ENCODE measurements at places on chromosomes 1 and 21.

DNA sequence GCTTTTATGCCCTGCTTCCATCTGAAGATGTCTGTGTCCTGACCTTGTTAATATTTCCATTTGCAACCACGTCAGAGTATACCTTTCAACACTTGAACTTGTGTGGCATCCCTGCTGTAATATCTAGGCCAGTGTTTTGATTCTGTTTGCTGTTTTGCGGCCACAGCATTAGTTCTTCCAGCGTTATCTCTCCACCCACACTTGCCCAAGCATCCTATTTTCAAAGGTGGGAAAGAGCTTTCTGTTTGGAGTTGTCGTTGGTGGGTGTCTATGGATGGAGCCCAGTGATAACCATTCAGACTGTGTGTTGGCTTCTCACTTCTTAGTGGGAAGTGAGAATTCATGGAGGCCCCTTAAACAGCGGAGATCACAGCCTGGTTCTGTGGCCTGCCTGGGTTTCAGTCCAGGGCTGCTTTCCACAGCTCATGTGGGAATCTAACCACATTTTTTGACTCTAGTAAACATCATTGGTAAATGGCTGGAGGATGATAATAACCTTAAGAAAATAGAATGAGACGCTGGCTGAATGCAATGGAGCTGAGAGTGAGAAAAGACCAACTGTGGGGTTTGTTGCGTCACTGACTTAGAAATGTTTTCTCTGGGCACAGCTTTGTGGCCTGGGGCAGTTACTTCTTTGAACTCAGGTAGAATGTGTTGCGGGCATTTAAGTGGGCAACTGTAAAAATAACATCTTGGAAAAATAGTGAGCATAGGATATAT, 7.6 kb downstream of the TENT5C start:
- DNase-seq, result peak; percentile 52

- no peak for DNase-seq
Observed at GRCh38 chr1:30232288-30232899, 491.0 kb downstream of the MATN1 start.

GRCh38 chr1:178075333-178075732, 18.6 kb upstream of the RASAL2 start:
- DNase-seq, result no peak

GRCh38 chr1:154517661-154518060, 15.4 kb upstream of the SHE start:
- no peak for DNase-seq

- DNase-seq, result no peak
Observed at GRCh38 chr1:117770981-117771531, 158.4 kb downstream of the GDAP2 start.

DNA sequence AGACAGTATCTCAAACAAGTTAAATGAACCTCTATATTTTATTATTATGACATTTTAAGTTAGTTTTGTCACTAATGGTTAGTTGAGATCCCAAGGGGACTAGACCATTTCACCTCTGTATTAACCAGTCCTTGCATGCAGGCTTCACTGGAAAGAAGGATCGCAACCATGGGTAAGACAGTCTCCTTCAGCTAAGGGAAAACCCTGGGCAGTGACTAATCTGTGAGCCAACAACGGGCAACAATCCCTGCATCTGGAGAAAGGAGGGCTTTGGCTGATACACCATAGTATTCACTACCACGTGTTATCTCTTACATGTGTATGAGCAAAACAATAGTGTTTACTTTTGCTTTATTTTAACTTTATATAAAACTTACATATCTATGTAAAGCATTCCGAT, 708.8 kb upstream of the CHRM3 start:
- DNase-seq, result no peak

GRCh38 chr1:77279929-77280328, 1.9 kb upstream of the AK5 start:
- DNase-seq, result no peak

- DNase-seq, result no peak
Observed at GRCh38 chr1:229752679-229753078, 126.6 kb downstream of the URB2 start.

GRCh38 chr1:160177231-160177630, 13.1 kb upstream of the CASQ1 start:
- DNase-seq, result no peak

DNA sequence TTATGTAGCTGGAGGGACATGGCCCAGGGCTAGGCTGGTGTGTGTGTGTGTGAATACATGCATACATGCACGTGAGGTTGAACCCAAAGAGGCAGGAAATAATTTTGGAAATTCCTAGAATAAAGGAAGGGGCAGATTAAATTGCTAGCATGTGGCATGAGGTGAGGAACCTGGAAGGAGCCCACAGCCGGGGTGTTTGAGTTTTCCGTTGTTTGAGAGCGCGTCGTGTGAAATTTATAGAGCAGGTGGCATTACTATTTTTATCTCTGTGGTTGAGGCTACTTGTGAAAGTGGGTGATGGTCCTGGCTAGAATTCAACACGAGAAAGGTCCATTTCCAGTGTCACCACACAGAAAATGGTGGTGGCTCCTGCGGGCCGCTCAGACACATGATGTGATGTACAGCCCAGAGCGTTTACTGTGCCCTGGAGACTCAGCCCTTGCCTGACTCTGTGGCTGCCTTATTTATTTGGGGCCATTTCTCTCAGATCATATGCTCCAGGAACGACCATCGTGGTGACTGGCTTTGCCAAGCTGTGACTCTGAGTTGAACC, 48.0 kb downstream of the BACE2 start:
- DNase-seq, result no peak

DNA sequence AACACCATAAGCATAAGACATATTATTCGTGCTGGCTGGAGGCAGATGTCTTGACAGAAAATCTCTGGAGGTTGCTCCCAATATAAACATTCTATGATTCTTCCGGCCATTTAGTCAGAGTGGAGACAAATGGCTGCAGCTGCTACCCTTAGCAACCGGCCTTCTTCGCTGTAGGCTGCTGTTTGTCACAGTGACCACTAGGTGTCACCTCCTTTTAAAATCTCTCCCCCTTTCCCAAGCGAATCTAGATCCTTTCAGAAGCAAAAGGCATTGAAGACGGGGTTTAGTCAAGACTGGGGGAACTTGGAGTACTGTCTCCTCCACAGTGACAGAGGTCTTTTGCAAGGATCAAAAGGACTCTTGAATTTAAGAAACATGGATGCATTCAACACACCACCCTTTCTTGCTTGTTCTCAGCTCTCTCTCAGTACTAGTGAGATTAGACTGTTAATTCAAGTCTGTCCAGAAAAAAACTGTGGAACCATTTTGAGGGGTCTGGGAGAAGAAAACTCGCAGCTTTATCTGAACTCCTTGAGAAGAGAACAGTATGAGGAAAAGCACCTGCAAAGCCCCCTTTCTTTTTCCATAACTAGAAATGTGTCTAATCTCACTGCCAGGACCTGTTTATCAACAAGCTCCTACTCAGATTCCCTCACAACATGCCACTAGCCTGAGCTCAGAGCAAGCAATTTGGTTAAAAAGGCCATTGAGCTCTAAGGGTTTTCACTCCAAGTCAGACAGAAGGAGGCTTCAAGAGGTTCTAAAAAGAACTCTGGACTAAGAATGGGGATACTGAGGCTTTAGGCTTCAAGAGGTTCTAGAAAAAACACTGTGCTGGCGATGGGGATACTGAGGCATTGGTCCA, 408.3 kb upstream of the PLXNA2 start:
- no peak for DNase-seq

DNA sequence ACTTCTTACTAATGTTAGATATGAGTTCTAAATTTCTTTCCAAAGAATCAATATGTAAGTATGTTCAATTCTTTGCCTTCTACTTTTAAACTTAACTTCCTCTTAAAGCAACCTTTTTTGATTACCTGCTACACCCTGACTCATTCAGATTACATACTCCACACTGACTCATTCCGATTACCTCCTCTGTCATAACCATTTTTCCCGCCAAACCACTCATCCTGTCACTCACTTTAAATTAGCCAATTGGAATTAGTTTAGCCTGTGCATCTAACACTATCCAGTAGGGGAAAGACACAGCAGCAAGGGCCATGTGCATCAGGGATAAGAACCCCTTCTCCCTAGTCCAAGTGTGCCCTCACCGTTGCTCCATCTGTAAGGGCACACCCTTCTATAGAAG, 815.5 kb downstream of the BRINP3 start:
- no peak for DNase-seq

DNA sequence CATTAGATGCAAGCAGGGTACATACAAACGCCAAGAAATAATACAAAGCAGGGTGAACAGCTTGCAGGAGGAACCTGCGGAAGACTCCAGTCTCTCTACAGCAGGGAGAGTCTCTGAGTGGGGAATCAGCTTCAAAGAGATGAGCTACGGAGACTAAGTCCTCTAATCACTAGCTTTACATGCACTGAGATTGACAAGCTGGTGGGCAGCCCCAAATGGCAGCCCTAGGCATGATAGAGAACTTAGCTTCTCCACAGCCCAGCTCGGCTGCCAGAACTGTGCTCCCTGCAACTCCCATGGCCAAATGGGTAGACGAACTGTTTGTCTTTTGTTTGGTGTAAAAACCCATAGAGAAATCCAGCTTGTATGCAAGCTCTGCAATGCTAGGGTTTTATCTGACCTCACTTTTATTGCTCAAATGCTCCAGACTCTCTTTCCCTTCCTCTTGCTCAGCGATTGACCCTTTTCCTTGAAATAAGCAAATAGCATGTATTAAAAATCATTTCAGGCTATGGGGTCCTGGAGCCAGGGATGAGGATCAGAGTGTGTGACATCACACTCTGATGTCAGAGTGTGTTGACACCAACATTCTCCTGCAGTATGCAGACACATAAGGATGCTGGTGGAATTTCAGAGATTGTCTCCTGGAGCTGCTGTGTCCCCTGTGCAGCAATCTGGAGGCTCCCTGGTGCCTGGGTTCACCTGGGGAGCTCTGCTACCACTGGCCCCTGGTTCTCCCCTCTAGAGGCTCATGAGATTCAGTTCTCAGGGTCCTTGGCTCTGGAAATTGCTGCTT, 238.5 kb downstream of the TTLL7 start:
- DNase-seq, result no peak

DNA sequence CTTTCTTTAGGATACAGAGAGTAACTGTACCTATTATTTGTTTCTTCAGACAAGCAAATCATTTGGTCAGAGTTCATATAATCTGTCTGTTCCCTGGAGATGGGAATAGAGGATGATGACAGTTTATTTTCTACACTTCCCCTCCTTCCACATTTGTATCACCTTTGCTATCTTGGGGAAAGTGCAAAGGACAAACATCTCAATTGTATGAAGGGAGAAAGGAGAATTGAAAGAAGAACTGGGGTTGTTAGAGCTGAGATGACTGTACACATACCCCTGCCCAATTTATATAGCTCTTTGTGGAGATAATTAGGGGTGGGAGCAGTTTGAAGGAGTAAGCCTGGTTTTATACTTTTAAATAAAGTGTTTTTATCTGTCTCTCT, 14.0 kb downstream of the POLR3GL start:
- no peak for DNase-seq
